DMS79 treated with DMSO at 0.1 percent for 48 hours (cell line): ENCODE measurements at places on chromosomes 13 and 19.

DNA sequence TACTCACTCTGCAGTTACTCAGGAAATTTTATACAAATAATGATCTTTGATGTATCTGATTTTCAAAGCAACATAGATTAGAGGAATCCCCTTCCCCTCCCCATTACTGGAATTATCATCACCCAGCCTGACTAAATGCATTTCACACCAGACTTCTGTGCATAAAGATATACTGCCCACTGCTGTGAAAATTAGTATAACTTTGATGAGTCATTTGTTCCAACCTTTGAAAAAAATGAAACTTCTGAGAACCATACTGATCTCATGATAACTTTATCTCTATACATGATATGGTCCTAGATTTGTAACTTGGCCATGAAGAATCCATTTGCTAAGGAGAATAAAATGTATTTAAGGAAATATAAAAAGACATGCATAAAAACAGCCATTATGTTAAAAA is 63.9 kb downstream of the GPC6 start:
- DNase-seq, result no peak

DNA sequence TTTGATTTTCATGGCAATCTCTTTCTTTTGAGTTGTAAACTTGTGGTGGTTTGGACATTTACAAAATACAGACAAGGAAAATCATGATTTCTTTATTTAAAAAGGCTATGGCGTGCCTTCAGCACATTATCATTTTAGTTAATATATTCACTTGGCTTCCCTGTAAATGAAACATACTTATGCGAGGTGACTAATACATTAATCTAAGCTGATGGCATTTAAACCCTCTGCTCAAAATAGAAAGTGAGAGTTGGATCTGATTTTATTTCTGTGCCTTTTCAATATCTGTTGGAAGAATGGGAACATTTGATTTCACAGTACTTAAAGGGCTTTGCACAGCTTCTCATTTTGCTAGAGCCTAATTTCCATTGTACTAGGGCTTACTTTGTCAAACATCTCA is 289.8 kb downstream of the MTUS2 start:
- DNase-seq, result no peak

DNA sequence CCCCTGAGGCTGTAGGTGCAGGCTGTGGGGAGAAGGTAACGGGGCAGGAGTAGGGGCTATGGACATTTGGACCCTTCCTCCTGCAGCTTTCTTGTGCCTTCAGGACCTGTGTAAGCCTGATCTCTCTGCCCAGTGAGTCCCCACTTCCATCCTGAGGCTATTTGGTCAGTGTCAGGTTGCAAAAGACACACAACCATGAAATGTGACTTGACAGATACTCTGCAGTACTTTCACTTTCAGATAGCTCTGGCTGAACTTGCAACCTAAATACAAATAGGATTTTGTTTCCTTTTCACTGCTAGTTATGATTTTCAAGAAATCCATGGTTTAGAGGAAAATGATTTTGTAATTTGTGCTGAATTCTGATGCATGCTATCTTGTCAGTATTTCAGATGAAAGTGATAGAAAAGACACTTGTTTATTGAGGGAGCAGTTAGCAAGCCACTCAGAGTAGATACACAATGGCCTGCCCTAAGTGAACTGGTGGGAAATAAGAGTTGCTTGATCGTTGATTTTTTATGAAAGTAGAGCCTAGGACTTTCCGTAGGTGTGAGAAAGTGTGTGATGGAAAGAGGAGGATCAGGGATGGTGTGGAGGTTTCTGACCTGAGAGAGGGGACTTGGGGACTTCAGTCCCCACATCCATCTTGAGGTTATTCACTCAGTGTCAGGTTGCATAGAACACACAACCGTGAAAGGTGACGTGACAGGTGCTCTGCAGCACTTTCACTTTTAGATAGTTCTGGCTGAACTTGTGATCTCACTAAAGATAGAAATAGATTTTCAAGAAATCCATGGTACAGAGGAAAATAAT is 18.1 kb upstream of the EID2 start:
- peak; percentile 61 for DNase-seq

DNA sequence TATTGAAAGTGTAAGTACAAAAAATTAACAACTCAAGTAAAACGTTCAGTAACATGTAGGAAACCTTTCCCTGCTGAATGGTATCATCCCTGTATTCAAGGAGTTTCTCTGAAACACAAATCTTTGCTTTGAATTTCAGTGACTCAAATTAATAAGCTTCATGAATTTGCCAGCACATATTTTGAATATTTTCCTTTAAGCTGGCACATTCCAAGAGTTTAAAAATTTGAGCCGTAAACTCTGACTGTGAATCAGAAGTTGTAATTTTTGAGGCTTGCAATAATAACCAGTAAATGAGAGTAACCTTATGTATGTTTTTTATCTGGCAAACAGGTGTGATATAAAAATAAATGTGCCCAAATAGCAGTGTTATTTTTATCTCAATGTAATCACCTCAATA is 1722.6 kb upstream of the PRR20A start:
- DNase-seq, result no peak

DNA sequence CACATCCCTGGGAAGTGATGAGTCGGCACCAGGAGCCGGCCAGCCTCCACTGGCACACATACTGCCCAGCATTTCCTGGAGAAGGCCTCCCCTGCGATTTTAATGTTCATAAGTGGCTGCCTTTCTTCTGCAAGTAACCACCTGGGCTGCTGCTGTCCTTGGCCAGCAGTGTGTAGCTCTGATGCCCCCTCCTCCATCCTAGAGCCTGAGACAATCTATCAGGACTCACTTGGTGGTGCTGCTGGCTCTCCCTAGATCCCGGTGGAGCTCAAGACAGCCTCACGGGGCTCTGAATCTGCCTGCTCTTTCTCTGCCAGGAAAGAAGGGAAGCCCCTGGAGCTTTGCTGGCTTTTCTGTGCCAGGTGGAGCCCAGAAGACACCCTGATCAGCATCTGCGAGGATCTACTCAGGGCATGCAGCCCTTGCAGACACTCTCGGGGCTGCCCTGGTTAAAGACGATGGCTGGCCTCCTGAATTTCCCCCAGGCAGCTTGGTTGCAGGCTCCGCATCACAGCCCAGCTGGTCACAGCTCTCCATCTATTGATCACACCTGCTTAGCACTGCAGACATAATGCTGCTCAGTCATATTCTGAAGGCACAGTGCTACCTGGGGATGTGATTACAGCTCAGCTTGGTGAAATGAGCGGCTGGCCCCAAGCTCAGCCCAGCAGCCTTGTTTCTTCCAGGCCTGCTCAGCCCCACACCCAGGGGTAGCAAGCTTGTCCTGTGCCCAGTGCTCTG is 122.3 kb downstream of the ZDHHC20 start:
- DNase-seq, result peak; percentile 0

DNA sequence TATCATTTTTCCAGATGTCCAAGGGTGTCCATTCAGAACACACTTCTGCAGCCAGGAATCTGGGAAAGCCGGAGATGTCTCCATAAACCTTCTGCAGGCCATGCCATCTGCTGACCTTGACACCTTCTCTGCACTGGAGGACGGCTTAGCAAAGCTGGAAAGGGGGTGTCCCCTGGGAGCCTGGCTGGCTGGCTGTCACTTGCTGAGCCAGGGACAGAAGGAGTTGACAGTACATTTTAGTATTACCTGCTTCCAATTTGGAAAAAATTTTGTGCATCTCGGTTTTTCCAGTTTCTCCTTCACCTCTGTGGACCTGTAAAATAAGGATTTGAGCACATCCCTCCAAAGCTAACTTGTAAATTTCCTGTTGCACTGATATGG is 8.1 kb upstream of the CHST8 start:
- DNase-seq, result no peak

GRCh38 chr19:4763021-4763420 is 28.5 kb upstream of the FEM1A start:
- DNase-seq, result no peak

DNA sequence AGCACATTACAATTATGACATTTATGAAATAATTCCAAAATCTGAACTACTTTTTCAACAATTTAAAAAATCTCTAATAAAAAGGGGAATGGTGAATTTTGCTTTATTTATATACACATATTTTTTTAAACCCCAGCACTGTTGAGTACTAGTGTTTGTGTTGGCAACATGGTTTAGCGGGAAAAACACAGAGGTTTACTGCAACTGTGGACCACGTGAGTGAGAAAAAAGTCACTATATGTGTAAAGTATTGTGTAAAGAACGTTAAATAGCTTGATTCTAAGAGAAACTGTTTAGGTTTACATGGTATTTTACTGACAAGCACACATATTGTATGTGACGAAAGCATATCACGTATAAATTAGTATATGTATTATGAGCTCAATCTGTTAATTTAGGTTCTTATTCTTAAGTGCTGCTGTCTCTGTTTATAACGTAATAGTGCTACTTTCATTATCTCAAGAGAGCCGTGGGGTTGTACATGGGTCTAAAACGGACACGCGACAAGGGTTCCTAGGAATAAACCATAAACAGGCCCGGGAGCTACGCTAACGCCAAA is 617 bp downstream of the SKA3 start:
- peak; percentile 43 for DNase-seq

GRCh38 chr13:99973163-99973807 is 1.7 kb upstream of the ZIC5 start:
- DNase-seq, result no peak

DNA sequence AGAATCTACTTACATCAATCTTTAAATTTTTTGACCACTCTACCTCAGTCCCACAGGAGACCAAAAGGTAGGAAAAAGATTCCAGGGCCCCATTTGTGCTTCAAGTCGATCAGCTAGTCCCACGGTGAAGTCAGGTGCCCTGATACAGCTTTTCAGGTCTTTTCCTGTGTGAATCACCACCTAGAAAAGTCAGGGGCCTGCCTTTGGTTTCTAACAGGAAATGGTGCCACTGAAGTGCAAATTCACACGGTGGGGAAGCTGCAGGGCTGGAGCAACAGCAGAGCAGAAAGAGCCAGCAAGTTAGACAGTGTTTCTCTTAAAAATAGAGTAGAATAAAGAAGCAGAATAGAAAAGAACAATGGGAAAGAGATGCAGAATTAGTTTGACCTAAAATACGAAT is 107.5 kb downstream of the KLF12 start:
- DNase-seq, result no peak

DNA sequence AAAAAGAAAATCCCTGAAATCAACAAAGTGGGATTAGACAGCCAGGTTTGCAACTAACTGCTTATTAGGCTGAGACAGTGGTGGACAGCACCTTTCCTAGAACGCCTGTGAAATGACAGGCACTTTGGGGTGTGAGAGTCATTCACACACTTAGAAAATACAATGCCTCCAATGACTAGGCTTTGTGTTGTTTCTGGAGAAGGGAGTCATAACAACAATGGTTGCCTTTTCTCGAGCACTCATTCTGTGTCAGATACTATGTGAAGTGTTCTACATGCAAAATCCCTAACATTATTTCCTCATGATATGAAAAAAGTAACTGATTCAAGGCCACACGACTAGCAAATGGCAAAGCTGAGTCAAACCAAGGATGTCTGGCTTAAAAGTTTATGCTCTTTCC is 41.2 kb downstream of the SACS start:
- DNase-seq, result no peak

DNA sequence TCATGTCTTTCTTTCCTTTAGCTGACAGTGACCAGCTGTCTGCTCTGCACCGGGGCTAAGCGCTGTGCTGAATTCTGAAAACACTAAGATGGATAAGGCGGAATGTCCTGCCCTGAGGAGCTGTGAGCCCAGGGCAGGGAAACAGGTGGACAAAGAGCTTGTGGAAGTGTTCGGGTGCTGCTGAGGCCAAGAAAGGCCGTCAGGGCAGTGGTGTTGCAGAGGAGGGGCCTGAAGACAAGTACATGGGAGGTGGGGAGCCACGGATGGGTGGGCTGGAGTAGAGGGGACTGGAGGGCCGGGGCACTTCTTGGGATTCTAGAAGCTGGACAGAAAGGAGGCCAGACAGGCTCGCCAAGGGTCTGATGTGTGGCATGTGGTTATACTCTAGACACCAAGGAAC is 66.2 kb upstream of the GPR183 start:
- DNase-seq, result no peak

DNA sequence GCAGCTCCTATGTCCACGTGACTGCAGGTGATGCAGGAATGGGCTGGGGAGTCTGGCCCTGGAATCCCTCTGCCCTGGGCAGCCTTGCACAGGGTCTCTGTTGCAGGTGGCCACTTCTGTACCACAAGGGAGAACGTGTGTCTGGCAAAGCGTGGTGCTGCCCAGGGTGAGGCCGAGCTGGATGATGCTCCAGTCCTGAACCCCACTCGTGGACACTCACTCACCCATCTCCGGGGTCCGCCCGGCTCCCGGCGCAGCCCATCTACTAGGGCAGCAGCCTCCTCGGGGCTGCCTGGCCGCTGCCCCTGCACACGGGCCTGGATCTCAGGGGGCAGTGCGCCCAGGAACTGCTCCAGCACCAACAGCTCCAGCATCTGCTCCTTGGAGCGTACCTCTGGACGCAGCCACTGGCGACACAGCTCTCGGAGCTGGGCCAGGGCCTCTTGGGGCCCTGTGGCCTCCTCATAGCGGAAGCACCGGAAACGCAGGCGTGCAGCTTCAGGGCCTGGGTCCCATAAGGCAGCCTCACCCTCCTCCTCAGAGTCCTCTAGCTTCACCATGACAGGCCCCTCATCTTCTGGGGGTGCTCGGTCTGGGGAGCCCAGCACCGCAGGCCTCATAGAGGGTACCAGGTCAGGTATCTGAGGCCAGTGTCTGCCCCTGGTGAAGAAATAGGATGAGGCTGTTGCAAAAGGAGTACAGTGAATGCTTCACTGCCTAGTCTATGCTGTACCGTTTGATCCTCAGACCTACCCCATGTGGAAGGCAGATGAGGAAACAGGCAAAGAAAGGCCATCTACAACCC is 2.2 kb downstream of the MZF1 start:
- no peak for DNase-seq

DNA sequence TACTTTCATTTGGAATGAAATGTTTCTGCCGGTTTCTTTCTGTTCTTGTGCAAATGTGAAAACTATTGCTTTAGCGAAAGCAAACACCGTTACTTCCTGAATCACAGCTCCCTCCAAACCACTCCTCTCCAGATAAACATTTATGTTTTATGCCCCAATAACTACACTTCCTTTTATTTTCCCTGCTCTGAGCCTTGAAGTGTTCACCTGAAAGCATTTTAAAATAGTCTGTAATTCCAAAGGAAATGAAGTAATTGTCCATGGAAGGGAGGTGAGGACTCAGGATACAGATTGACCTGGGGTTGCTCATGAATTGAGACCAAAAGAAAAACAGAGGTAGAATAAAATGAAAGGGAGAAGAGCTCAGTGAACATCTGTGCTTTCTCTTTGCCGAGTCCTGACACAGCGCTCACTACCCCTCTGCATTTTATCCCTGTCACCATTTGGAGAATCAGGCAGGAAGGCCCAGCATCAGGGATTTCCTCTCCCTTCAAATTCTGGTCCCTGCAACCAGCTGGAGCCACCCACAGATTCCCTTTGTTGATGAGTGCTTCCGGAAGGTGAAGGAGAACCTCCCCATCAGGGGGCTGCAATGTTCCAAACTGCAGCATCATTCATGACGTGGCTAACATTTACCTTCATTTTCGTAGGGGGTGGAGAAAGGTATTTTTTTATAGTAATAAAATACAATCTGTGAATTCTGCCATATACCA is 171.9 kb downstream of the ITGBL1 start:
- peak; percentile 76 for DNase-seq

DNA sequence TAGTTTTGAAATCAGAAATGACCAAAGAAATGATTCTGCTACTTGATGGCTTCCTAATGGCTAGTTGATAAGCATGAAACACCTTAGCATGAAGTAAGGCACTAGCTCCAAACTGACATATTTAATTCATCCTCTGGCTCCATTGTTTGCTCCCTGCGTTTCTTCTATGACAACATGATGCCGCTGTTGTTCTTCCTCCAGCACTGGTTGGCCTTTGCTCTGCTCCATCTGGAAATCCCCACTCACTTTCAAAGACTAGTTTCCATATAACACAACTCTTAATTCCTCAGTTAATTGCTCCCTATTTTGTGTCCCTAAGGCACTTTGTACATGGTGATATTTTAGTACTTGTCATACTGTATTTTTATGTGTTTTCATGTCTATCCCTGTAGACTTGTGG is 151.6 kb downstream of the GPC6 start:
- DNase-seq, result no peak
